H1 (cell line): ENCODE measurements at places on chromosomes 13 and 19.

DNA sequence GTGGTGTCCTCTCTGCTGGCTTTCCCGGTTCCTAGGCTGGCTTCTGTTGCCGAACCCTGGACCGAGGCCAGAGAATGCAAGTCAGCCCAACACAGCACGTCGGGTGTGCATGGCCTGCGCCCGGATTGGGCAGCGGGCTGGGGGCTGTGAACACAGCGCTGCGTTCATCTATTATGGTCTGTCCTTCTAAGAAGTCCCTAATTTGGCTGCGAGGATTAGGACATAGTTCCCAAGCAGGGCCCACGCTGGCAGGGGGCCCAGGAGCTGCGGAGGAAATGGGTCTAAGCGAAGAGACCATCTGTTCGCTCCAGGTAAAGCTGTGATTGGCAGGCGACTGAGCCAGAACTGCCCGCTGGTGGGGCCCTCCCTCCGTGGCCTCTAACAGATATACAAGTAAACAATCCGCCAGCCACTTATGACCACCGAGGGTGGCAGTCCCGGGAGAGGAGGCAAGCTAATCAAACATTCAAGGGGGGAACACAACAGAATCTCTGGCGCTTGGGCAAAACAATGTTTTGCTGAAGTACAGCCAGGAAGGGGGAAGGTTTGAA, 6.0 kb downstream of the SYCE2 start:
- H3K36me3 ChIP-seq: no peaks in the 10 kb centered on the region
- DNase-seq: no peak
- H3K4me1 ChIP-seq: peaks cover 8% of the 10 kb centered on the region
- peak overlapping the region; percentile 32; the same call in 1 of the 2 replicates for H3K4me3 ChIP-seq
- H3K27me3 ChIP-seq: peaks cover 1% of the 10 kb centered on the region

- no peak overlapping the region for H3K4me3 ChIP-seq
- H3K4me1 ChIP-seq: peaks cover 61% of the 10 kb centered on the region
- H3K27me3 ChIP-seq: no peaks in the 10 kb centered on the region
Observed at GRCh38 chr19:39136225-39136940, 10.8 kb downstream of the PAK4 start.

DNA sequence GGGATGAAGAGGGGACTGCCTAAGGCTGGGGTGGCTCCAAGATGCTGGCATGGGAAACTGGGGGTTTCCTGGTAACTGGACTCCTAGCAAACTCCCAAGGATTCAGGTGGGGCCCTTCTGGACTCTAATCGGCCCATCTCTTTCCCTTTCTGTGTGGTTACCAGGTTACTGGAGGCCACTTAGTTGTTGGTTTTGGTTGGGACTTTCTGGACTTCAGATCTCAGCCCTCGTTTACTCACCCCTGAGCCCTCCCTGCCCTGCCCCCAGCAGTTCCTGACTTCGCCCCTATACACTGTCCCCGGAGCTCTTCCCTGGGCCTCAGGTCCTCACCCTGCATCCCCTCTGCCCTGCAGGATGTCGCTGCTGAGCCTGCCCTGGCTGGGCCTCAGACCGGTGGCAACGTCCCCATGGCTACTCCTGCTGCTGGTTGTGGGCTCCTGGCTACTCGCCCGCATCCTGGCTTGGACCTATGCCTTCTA, 328 bp downstream of the CYP4F12 start:
- no peaks in the 10 kb centered on the region for H3K4me1 ChIP-seq
- H3K4me3 ChIP-seq: no peak overlapping the region
- H3K27ac ChIP-seq: no peak overlapping the region
- DNase-seq: no peak

GRCh38 chr19:8046569-8047165, 5.9 kb upstream of the CCL25 start:
- no peaks in the 10 kb centered on the region for H3K36me3 ChIP-seq
- H3K27me3 ChIP-seq: peaks cover 4% of the 10 kb centered on the region
- no peak overlapping the region for H3K4me3 ChIP-seq
- DNase-seq: no peak

DNA sequence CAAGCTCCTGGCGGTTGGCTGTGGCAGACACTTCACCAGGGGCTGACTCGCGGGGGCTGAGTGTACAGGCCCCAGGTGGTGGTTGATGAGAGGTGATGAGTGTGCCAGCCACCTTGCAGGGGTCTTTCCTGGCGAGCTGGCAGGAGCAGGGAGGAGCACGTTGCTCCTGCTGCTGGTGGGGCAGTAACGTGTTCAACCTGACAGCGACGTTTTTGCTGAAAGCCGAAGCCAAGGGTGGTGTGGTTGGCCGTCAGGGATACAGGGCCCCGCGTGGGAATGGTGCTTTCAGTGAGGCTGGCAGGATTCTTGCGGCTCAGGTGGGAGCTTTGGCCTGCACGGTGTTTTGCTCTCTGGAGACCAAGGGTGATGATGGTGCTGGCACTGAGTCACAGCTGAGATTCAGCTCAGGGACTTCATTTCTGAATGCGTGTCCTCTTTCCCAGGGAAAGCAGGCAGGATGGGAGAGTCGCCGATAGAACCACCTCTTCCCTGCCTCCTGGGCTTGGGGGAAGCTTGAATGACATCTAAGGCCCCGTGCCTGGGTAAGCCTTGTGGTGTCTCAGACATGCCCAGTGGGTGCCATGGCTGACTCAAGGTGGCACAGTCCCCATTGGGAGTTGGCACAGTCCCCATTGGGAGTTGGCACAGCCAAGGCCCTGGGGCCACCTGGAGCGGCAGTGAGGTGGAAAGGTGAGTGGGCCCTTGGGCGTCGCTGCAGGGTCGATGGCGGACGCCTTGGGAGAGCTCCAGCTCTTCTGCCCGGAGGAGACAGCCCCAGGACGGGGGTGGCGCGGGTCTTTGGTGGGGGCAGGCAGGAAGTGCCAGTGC, 8.8 kb downstream of the DAZAP1 start:
- peaks cover 16% of the 10 kb centered on the region for H3K4me1 ChIP-seq
- H3K36me3 ChIP-seq: peaks cover 14% of the 10 kb centered on the region
- peak overlapping the region; percentile 42; the same call in 1 of the 2 replicates for H3K4me3 ChIP-seq
- H3K27ac ChIP-seq: peak overlapping the region; percentile 18; the same call in 1 of the 2 replicates
- DNase-seq: no peak

- H3K4me3 ChIP-seq: no peak overlapping the region
- no peak overlapping the region for H3K27ac ChIP-seq
- DNase-seq: no peak
- no peaks in the 10 kb centered on the region for H3K36me3 ChIP-seq
- no peaks in the 10 kb centered on the region for H3K27me3 ChIP-seq
Observed at GRCh38 chr19:30064348-30064699, 122.3 kb downstream of the URI1 start.
